NCI-H1436 (cell line): ENCODE measurements at places on chromosomes 16 and 17.

DNA sequence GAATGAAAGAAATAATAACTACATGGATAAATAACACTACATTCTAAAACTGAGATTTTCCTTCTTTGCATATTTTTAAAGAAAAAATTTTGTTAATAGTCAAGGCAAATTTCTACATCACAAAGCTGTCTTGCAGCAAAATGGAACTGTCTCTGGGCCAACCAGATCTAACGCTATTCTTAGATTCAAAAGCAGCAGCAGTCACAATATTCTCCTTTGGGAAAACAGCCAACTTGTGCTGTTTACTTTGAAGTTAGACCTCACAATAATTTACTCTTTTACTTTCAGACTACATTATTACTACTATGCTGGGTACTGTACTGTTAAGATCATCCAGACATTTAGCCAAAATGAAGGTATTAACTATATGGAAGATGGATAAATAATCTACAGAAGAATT lies 189.1 kb downstream of the CEP112 start:
- no peak for DNase-seq

DNA sequence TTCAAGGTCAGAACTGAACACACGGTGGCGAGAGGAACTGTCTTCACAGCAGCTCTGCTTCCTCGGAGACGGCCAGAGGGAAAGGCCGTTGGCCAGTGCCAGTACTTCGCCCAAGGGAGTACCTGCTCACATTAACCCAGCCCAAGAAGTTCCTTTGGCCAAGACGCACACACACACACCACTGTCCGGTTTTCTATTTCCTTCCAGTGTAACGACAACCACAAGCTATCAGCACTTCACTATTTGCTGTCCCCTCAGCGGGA lies 744 bp upstream of the GGNBP2 start:
- DNase-seq: no peak

DNA sequence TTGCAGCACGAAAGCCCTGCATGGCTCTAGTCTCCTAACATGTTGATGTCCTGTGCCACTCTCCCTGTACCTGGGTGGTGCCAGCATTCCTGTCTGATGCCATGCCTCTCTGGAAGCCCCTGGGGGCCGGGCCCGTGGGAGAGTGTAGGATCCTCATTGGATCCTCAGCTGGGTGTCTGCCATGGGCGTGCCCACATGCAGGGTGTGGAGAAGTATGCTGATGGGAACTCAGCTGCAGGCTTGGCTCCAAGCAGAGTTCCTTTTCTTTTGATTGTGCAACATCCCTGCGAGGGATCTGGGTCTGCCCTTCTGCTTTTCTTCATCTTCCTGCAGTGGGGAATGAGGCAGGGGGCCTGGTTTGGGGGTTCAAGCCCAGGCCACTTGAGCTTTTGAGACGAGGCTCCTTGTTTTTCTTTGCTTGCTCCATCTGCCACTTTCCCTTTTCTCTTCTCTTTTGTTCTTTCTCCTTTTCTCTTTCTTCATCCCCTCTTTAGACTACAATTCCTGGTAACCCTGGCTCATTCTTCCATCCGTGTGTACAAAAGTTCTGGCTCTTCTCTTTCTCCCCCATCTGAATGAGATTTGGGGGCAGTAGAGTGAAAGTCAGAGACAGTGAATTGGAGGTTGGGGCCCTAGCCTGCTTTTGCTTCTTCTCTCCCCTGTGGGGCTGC lies 32.9 kb downstream of the KSR1 start:
- no peak for DNase-seq

DNA sequence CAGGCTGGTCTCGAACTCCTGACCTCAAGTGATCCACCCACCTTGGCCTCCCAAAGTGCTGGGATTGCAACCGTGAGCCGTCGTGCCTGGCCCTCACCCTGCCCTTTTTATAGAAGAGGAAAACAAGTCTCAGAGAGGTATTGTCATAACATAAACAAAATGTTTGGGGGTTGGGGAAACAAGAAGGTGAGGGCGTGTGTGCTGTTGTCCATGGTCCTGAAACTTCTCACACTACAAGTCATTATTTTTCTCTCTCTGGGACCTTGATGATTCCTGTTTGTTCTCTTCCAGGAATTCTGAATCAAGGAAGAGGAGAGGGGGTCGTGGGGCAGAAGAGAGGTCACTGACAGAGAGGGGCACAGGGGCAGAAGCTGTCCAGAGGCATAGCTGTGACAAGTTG lies 160.2 kb upstream of the LHX1 start:
- no peak for DNase-seq

GRCh38 chr17:21381076-21381706 lies 5.0 kb downstream of the KCNJ12 start:
- DNase-seq: no peak

DNA sequence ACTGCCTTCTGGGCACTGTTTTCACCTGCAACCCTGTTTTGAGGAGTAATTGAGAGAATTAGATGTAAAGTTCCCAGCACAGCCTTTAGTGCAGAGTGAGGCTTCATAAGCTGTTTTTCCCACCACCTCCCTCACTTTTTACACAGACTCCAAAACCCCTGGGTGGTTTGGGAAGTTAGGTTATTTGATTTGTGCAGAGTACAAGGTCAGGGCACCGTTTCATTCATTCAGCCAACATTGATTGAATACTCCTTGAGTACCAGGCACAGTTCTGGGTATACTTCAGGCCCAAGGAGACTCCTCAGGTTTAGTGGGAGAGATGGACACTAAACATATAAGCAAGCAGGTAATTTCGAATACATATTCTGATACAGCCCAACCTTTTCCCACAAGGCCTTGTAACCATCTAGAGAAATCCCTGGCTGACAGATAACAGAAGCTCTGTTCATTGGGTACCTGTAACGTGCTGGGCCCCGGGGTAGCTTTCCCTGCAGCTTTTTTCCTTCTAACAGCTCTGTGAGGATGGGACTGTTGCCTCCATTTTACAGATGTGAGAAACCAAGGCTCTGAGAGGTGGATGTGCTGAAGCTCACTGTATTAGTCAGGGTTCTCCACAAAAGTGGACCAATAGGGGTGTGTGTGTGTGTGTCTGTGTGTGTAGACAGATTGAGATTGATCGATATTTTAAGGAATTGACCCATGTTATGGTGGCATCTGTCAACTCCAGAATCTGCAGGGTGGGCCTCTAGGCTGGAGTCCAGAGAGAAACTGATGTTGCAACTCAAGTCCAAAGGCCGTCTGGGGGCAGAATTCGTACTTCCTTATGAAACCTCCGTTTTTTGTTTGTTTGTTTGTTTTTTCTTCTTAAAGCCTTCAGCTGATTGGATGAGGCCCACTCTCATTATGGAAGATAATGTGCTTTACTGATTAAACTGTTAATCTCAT lies 234.7 kb downstream of the SNX29 start:
- no peak for DNase-seq

- no peak for DNase-seq
These were observed 172.8 kb downstream of the IRF8 start for GRCh38 chr16:86071611-86072240.

DNA sequence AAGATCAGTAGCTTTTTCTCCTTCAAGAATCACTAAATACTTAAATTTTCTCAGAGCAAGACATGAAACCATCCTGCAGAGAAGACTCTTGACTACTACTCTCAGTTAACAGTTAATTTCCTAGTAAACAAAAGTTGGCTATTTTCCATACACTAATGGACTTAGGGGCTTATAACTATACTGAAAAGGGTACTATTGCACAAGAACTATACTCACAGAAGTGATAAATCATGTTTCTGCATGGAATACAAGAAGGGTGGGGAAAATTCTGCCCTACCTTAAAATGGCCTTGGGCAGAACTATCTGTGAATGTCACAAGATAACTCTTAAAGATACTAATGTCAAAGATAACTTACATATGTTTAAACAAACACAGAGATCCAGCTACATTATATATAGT lies 12.5 kb downstream of the ZNF652 start:
- no peak for DNase-seq

DNA sequence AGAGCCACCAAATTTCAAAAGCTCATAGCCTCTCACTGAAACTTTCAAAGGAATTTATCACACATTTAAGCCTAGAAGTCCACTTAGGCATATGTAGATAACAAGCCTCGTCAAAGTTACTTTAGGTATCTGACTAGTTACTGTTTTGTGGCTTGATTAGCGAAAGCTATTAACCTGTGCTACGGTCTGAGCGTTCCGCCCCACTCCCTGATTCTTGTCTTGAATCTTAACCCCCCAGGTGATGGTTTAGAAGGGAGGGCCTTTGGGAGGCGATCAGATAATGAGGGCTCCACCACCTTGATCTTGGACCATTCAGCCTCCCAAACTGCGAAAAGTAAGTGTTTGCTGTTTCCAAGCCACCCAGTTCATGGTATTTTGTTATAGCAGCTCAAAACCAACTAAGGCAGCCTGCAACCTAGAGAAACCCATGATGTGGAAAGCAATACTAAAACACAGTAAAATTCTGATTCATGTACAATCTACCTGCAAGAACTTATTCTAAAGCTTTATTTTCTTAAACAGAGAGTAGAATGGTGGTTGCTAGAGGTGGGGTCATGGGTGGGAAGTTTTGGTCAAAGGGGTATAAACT lies 7.1 kb downstream of the HSDL1 start:
- no peak for DNase-seq

- no peak for DNase-seq
These were observed 800 bp downstream of the COX4I1 start for GRCh38 chr16:85800321-85800669.

DNA sequence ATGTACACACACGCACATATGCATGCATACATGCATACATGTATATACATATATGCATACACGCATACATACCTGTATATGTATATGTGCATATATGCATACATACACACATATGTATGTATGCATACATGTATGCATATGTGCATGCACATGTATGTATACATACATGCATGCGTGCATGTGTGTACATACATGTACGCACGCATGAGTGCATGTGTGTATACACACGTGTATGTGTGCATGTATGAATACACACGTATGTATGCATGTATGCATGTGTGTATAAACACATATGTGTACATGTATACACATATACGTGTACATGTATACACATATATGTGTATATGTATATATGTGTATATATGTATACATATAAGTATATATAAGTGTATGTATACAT lies 28.5 kb upstream of the DLX3 start:
- no peak for DNase-seq

GRCh38 chr16:67562526-67562917 lies at the start of gene CTCF:
Gene CTCF, plus strand, starts transcription at chr16:67562526. Its CDS starts 48,307 bp downstream, at chr16:67610833.
- peak; percentile 70 for DNase-seq

GRCh38 chr16:77585379-77586251 lies 136.7 kb upstream of the NUDT7 start:
- DNase-seq: no peak

DNA sequence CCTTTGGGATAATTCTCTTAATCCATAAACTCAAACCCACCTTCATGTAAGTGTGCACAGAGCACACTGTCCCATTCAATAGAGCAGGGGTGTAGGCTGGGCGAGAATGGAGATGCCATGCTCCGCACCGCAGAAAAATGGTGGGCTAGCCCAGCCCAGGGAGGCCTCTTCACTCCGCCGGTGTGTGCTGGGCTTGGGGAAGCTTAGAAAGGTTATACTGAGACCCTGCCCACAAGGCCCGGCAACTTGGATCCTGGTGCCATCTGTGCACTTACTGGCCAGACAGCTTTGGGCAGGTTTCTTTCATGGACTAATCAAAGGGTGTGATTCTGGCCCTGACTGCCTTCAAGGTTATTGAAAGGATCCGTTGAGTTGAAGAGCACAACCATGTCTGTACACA lies 3.7 kb upstream of the STAT5A start:
- no peak for DNase-seq

GRCh38 chr17:52136166-52136565 lies 22.3 kb downstream of the CA10 start:
- no peak for DNase-seq

DNA sequence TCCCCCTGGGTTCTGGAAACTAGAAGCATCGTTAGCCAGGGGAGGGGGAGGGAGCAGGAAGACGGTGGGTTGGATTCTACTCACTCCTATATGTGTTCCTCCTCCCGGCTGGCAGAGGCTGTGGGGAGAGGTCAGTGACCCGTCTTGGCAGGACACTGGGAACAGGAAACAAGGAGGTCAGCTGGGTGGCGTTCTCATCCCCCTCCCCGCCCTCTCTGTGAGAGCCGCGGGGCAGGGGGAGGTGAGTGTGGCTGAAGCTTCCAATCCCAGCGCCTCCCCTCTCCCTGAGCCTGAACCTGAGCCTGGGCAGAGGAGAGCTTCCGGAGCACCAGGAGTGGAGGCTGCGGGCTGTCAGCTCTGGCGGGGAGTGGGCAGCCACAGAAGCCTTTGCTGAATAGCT lies 12.5 kb downstream of the GPRC5C start:
- no peak for DNase-seq

DNA sequence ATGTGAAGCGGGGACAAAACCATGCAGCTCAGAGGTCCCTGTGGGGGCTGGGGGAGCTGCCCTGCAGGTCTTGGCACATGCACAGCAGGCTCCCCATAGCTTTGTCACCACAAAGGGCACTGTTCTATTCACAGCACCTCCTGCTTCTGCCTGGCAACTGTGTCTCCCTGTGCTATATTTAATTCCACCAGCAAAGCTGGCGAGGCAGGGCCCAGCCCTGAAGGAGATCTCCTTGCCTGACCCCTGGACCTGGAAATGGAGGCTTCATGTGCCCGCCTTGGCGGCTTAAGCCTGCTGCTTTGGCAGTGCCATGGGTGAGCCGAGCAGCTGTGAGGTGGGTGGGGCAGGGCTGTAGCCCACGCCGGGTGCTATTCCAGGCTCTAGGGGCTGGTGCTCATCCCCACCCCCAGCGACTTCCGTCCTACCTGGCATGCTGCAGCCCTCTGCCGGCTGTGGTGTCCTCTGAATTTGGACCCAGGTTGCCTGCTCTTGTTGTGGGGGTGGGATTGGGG lies 6.8 kb downstream of the LDHD start:
- DNase-seq: no peak

DNA sequence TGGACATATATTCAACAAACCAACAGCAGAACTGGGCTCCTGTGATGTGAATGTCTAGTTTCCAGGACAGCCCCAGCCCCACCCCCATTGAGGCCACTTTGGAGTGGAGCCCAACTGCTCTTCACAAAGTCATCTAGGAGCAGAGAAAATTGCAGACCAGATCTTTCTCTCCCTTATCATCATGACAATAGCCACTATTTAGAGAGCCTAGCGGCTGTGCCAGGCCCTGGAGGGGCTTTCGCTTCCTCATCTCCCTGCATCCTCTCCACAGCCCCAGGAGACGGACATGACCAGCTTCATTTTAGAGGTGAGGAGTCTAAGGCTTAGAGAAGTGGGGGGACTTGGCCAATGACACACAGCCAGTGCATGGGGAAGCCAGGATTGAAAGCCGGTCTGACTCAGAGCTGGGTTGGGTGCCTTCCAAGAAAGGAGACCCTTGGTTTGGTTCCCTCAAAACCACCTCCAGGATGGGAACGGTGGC lies 1.4 kb downstream of the PRSS8 start:
- no peak for DNase-seq
